ENCODE measurements at places on chromosomes 12 and 14.

- no peak for DNase-seq
Measured at GRCh38 chr14:43528321-43528720, 978.8 kb downstream of the FSCB start.

GRCh38 chr12:12181511-12181910 is 85.3 kb downstream of the LRP6 start:
- DNase-seq: no peak

DNA sequence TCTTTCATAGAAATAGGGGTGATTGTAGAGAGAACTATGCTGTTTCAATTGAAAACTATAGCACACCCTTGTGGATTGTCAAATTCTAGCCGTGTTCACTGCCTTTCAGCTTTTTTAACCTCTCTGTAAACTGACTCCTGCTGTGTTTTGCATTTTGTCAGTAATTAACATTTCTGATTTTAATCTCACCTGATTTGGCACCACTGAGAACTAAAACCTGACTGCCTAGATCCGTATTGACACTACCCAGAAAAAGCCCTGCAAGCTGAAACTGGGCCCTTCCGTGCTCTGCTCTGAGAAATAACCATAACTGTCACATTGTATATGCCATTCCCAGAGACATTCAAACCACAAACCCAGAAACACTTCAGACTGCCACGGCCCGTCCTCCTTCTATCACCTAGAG is 26.6 kb upstream of the ETV6 start:
- no peak for DNase-seq

- no peak for DNase-seq
Measured at GRCh38 chr14:104966981-104967385, 11.2 kb downstream of the AHNAK2 start.

DNA sequence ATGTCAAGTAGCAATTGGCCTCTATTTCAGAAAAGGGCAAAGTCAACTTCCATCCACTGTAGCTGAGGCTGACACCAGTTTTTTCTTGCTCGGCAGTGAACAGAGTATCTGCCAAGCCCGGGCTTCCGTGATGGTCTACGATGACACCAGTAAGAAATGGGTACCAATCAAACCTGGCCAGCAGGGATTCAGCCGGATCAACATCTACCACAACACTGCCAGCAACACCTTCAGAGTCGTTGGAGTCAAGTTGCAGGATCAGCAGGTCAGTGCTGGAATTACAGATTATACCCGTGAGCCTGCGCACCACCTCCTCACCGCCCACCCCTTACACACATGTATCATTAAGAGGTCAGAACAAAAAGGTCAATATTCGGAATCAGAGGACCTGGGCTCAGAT is 19.4 kb downstream of the EVL start:
- no peak for DNase-seq

DNA sequence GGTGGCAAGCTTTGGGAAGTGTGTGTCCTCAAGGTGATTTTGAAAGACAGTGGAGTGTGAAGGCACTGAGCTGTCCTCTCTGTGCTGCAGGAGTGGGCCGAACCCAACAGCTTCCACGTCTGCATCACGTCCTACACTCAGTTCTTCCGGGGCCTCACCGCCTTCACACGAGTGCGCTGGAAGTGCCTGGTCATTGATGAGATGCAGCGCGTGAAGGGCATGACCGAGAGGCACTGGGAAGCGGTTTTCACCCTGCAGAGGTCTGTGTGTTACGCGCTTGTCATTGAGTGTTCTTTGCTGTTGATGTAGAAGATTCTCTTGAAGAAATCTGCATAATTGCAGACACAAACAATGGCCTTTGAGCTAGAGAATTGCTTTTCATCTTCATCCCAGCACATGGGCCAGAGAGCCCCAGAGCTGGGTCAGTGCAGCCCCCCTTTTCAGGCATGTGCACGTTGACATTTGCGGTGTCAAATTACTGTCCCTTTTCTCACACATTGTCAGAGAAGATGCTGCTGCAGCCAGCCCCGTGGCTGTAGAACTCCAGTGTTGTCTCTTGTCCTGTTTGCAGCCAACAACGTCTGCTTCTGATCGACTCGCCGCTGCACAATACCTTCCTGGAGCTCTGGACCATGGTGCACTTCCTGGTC is 63.3 kb downstream of the EP400 start:
- no peak for DNase-seq

GRCh38 chr12:109582636-109583035 is 9.0 kb downstream of the MVK start:
- no peak for DNase-seq

DNA sequence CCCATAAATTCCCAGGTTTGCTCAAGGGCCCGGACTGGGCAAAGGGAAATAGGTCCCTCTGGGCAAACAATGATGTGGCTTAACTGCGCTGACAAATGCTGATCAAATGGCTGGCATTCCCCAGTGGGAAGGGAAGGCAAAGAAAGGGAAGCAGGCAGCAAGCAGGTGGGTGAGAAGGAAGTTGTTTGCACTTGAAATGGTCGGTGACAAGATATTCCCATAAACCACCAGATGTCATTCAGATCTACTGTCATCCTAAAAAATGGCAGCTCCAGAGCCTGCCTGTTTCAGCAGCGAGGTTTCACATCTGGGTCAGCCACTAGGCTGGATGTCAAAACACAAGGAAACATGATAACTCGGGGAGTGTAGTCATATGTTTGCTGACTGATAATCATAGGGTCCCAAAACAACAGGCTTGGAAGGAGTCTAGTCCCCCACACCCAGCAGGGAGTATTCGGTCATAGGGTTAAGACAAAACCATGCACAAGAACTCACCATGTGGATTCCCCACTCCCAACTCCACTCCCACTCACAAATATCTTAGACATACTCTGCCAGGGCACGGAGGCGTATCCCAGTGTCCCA is 37.9 kb upstream of the MDM1 start:
- DNase-seq: no peak

- no peak for DNase-seq
Measured at GRCh38 chr12:5520831-5521230, 88.9 kb downstream of the NTF3 start.

DNA sequence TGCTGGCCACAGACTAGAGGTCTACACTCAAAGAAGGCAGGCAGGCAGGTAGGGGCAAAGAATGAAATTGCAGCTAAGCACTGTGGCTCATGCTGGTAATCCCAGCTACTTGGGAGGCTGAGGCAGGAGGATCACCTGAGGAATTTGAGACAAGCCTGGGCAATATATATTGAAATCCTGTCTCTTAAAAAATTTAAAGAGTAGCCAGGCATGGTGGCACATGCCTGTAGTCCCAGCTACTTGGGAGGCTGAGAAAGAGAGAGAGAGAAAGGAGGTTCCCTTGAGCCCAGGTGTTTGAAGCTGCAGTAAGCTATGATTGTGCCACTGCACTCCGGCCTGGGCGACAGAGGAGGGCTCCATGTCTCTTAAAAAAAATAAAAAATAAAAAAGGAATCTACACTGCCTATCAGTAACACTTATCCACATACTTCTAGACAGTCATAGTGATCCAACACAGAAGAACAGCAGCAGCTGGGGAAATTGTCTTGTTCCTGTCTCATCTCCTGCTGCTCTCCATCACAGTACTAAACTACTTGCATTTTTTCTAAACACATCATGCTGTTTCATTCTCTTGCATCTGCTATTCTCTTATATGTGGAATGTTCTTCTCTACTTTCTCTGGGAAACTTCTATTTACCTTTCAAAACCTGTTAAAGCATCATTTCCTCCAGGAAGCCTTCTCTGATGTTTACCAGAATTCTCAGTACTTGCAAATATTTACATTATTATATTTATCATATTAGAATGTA is 57.2 kb downstream of the ATF7 start:
- DNase-seq: no peak

GRCh38 chr14:59997449-59997848 is 77.5 kb downstream of the LRRC9 start:
- no peak for DNase-seq

Data from NCI-H774 (cell line).